ENCODE measurements at places on chromosomes 1 and 21. TPM values are rescaled to one million over a fixed set of nuclear protein-coding genes. Genes with fewer than 3 reads are reported as not detected.

PIGR gene
- total RNA-seq: 0.49 TPM

MYOM3 gene
- total RNA-seq: 332 TPM

RIMS3 gene
- 0.15 TPM for total RNA-seq

THEM5 gene
- not detected for total RNA-seq

TSPAN1 gene
- 1.2 TPM for total RNA-seq

TIPRL gene
- total RNA-seq: 34.0 TPM

FCMR gene
- 19.7 TPM for total RNA-seq

FAM151A gene
- not detected for total RNA-seq

IL19 gene
- not detected for total RNA-seq

DNA sequence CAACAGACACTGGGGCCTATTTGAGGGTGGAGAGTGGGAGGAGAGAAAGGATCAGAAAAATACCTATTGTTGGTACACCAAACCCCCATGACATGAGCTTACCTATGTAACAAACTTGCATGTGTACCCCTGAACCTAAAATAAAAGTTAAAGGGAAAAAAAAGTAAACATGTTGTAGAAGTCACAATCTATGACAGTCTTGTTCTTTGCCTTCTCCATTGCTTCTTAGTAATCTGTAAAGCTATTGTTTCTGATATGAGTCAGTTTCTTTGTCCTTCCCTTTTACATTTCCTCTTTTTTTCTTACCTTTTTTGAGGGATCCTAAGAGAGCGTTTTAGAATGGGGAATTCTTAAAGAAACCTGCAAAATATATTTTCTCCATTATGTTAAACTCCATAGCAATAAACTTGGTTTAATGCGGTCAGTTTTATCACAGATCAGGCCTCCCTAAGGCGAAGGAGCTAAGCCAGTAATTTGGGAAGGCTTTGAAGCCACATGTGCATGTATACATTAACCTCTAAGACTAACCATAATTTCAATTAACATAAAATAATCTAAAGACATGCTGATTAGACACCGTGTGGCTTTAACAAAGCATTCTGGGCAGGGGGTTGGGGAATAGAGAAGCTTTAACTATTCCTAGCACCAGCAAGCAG, 77.8 kb upstream of the C1orf105 start:
- no peak for DNase-seq

DNA sequence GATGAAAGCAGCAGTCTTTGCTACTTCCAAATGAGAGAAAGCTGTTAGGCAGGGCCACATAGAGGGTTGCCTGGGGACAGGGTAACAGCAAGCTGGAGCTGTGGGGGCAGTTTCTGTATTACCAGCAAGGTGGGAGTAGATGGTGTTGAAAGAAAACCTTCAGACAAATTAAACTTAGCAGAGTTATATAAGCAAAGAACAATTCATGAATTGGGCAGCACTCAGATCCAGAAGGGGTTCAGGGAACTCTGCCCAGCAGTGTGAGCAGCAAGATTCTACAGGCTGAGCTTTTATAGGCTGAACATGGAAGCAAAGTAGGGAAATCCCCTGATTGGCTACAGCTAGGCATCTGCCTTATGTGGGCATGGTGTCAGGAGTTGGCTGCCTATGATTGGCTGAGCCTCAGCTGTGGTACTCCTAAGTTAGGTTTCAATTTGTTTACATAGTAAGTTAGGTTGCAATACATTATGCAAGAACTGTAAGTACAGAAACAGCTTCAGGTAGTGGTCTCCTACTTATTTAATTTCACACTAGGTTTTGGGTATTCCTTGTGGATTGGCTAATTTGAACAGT, 64.1 kb upstream of the TMPRSS2 start:
- DNase-seq: no peak

GRCh38 chr1:153246825-153247224, 12.7 kb upstream of the LORICRIN start:
- no peak for DNase-seq

GRCh38 chr1:29655945-29656850, 419.9 kb downstream of the PTPRU start:
- DNase-seq: no peak

DNA sequence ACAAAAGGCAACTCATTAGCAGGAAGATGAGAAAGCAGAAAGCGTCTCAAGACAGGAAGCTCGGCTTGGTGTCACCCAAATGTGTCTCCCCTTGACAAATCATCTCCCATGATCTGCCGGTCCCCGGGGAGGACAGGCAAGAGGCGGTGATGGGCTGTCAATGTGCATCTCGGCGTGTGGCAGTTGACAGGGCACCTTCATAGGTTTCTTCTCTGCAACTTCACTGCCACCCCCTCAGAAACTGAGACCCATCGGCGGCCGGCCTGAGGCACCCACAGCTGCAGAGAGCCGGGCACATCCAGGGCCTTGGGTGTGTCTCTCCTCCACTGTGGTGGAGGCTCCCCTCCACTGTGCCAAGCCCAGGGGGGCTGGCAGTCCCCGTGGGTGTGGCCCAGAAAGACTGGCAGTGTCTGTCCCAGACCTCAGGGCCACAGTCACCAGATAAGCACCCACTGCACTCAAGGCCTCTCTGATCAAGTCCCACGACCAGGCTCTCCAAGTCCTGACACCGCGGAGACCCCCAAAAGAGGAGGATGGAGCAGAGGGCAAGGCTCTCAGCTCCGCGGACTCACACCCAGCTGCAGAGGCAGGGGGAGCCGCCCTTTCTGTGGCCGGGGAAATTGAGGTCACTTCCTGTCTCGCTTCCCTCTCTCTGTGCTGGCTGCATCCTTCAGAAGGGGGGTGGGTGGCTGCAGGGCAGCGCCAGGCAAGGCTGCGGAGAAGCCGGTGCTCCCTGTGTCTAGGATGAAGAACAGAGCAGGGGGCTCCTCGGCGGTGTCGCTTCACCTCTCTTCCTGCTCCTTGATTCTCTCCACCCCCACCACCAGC, 39.6 kb upstream of the LBR start:
- peak; percentile 82 for DNase-seq

GRCh38 chr1:232372841-232373440, 257.0 kb downstream of the SIPA1L2 start:
- DNase-seq: no peak

GRCh38 chr1:244988521-244988920, 124.2 kb upstream of the HNRNPU start:
- no peak for DNase-seq

GRCh38 chr1:233379869-233380438, 52.4 kb downstream of the MAP3K21 start:
- no peak for DNase-seq

GRCh38 chr1:39183503-39184353, 20.8 kb upstream of the MACF1 start:
- peak; percentile 81 for DNase-seq

GRCh38 chr21:29449306-29449950, 150.7 kb downstream of the BACH1 start:
- no peak for DNase-seq

- DNase-seq: no peak
These were observed 10.1 kb upstream of the C1orf159 start for GRCh38 chr1:1125945-1126344.

DNA sequence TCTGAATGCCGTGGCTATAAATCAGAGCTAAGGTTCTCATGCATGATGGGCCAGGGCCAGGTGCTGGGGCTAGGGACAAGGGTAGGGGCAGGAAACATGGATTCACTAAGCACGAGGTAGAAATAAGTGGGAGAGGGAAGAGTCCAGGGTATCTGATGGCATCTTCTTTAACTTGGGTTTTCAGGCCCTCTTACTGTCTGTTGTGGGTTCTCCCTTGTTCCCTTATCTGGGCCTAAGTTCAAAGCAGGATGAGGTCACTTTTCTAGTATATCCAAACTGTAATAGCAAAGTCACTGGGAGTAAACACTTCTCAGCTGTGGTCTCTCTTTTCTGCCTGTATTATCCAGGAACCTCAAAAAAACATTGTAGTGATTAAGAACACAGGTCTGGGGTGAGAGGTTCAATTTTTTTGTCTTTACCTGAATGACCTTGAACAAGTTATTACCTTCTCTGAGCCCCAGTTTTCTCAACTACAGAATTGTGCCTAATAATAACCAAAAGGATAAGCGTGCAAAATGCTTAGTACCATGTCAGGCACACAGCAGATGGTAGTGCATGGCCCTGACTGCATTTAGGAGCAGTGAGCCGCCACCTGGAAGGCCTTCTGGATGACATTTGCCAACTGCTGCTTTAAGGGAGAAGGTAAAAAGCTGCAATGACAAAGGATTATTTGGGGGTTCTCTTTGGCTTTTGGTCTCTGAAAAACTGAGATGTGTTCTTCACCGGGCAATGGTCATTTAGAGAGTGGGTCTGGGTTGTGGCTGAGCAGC, 53.6 kb upstream of the A3GALT2 start:
- DNase-seq: no peak

DNA sequence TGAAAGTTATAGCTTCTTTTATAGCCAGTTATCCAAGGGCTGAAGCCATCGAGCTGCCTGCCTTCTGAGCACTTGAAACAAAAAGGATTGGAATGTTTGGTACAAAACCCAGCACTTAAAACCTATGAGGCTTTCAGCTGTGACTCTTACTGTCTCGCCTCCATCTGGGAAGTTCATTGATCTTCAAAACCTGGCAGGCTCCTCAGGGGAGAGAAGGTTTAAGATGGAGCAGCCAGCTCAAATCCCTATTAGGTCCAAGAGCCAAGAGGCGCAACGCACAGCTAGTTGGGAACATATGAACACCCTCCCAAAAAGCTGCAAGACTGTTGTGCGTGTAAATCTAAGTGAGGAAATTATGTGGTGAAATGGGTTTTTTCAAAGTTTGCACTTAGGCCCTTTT, 33.4 kb downstream of the BACE2 start:
- no peak for DNase-seq

GRCh38 chr21:32359719-32360260, 33.0 kb downstream of the URB1 start:
- DNase-seq: no peak

DNA sequence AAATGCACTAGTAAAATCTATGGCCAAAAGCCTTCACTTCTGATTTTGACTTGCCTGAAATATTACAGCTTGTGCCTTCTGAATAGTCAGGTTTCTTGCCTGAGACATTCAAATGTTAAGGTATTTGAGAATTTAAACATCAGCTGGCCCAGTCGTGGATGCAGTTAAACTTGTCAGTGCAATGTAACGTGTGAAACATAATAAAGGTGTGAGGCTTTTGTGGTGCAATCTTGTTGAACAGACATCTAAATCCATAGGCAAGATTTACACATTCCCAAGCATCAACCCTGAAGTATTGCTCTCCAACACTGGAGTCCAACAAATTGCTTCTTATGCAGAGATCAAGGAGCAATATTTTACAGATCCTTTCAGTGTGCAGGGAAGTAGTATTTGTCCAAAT, 4.4 kb downstream of the CCN1 start:
- no peak for DNase-seq

DNA sequence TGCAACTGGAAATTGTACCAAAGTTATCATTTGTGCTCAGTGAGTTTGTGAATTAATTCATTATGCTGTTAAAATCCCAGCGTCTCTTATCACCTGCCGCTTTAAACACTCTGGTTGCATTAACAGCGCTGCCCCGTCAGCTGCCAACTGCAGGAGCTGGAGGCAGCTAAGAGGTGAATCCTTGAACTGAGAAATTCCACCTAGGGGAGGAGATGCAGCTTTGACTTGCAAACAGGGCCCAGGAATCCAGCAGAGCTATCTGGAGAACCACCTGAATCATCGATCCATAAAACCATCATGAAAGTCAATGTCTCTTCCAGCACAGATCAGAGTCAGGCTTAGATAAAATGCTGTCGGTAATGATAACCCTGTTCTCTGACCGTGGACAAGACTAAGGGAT, 140.7 kb upstream of the PTBP2 start:
- DNase-seq: no peak

DNA sequence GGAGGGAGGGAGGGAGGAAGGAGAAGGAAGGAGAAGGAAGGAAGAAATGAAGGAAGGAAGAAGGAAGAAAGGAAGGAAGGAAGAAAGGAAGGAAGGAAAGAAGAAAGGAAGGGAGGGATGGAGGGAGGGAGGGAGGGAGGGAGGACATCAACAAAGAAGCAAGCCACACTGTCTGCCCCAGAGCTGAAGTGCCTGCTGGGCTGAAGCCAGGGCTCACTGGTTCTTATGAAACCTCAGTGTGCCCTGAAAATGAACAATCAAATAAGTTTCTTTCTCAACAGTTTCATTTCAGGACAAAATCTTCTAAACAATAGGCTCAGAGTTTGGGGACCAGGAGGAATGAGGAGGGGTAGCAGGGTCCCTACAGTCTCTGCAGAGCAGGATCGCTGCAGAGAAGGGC, 21.1 kb downstream of the ARHGEF19 start:
- DNase-seq: no peak

GRCh38 chr1:36889478-36890226, 144.7 kb downstream of the GRIK3 start:
- DNase-seq: no peak

DNA sequence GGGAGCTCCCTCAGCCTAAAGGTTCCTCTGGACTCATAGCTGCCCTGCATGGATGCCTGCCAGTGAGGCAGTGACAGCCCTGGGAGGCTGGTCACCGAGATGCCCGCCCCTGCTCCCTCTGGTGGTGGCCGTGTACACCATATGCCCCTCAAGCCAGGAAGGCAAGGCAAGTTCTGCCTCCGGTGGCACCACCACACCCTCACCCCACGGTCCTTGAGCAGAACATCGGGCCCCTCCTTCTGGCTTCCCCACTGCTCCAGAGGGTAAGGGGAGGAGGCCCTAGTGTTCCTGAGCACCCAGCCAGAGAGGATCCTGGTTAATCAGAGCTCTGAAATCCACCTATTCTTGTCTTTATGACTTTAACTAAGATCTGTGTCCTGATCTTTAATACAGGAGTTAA, 1.5 kb upstream of the S100A14 start:
- DNase-seq: peak; percentile 95

GRCh38 chr1:172142324-172142723, 278.2 kb upstream of the C1orf105 start:
- no peak for DNase-seq

- no peak for DNase-seq
These were observed 672 bp downstream of the ENSA start for GRCh38 chr1:150628766-150629114.

- no peak for DNase-seq
These were observed 121.2 kb downstream of the ACBD6 start for GRCh38 chr1:180381184-180381580.

DNA sequence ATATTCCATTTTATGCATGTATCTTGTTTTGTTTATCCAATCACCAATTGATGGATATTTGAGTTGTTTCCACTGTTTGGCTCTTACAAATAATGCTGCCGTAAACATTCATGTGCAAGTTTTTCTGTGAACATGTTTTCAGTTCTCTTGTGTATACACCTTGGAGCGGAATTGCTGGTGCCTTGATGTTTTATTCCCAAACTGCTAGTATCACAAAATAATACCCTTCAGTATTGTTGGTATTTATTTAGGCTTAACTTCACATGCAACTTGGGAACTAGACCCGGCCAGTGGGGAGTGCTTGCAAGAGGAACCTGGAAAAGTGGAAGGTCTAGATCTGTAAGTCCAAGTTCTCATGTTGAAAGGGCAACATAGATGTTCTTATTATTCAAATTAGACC, 115.9 kb downstream of the CRYAA start:
- DNase-seq: no peak

DNA sequence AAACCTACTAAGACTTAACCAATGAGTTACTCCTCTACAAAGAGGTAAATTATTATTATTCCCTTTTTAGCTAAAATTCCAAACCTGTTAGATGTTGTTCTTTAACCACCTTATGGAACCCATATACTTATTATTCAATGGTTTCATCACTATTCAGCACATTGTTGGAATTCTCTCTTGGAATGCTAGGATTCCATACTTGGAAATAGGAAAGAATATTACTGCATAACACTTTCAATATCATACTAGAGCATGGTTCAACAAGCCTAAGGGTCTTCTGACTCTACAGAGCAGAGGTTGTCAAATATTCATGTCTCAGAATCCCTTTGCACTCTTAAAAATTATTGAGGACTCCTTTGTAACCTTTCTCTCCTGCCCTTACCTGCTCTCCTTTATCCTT, 69.4 kb downstream of the DEGS1 start:
- no peak for DNase-seq

GRCh38 chr1:53734650-53735211, 4.2 kb downstream of the GLIS1 start:
- no peak for DNase-seq

All from psoas muscle (tissue), 8 donors.